ENCODE measurements at places on chromosomes 7 and 10. TPM values are rescaled to one million over a fixed set of nuclear protein-coding genes. Genes with fewer than 3 reads are reported as not detected.

DNA sequence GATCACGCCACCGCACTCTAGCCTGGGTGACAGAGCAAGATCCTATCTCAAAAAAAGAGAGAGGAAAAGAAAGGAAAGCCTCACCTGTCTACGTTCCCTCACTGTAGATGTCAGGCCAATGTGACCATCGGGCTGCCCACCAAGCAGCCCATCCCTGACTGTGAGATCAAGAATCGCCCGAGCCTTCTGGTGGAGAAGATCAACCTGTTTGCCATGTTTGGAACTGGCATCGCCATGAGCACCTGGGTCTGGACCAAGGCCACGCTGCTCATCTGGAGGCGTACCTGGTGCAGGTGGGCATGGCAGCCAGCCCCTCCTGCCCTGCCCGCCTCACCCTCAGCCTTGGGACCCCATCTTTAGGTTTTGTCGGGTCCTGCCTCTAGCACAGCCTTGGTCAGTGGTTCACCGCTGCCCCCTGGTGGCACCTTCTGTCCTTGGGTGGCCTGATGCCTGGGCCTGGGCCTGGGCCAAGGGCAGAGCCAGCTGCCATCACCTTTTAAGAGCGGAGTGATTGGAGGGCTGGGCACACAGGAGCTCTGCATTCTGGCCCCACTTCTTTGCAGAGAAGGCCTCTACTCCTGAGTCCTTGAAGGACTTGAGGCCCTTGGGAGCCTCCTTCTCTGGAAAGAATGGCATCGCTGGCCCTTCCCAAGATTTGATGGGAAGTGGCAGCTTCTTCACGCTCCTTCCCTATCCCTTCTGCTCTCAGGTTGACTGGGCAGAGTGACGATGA is 14.4 kb upstream of the AHCYL2 start:
- H3K4me1 ChIP-seq = no peaks in the 10 kb centered on the region
- H3K27ac ChIP-seq = no peak overlapping the region
- H3K4me3 ChIP-seq = no peak overlapping the region
- peak; percentile 71 for DNase-seq
- no peaks in the 10 kb centered on the region for H3K36me3 ChIP-seq

DNA sequence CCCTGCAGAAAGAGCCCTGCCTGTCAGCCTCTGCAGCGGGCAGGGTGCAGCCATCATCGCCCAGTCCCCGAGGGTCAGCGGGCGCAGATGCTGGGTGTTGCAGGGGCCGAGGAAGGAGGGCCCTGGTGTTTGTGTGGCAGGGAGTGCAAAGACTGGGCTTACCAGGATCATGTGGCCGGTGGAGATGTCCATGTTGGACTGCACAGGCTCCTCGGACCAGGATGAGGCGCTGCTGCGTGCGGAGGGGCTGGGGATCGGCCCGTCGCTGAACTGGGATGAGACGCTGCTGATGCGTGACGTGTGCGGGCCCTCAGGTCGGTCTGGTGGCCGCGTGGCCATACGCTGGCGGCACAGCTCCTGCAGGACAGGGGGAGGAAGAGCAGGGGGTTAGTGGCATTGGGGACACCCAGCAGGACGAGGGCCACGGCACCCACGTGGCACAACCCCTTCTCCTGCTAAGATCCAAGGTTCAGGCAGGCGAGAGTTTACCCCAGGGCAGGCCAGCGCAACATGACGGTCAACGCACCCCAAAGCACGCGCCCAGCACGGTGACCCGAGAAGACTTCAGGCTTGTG is 319.5 kb downstream of the DNAJB6 start:
- no peak overlapping the region for H3K4me3 ChIP-seq
- H3K27me3 ChIP-seq = no peaks in the 10 kb centered on the region
- DNase-seq = no peak

- no peaks in the 10 kb centered on the region for H3K27me3 ChIP-seq
- no peaks in the 10 kb centered on the region for H3K36me3 ChIP-seq
- DNase-seq = no peak
- H3K4me3 ChIP-seq = no peak overlapping the region
- H3K27ac ChIP-seq = no peak overlapping the region
Measured at GRCh38 chr10:110141871-110142635, 65.4 kb upstream of the MXI1 start.

DNA sequence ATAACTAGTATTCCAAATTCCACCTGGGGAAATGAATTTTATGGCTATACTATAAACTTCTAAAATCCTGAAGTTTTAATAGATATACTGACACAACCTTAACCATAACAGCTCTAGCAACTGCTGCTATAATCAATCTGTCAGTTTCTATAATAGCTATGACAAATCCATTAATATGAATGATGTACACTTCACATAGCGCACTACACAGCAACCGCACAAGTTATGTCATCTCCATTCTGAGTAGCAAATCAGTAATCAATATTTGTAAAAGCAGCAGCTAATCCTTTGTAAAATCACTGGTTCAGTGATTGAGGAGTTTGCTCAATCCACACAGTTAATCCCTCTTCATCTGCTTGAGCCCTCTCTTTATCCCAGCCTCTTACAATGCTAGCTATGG is 105.3 kb downstream of the SKAP2 start:
- no peaks in the 10 kb centered on the region for H3K27me3 ChIP-seq
- H3K36me3 ChIP-seq = no peaks in the 10 kb centered on the region
- H3K27ac ChIP-seq = no peak overlapping the region
- H3K4me3 ChIP-seq = no peak overlapping the region

DNA sequence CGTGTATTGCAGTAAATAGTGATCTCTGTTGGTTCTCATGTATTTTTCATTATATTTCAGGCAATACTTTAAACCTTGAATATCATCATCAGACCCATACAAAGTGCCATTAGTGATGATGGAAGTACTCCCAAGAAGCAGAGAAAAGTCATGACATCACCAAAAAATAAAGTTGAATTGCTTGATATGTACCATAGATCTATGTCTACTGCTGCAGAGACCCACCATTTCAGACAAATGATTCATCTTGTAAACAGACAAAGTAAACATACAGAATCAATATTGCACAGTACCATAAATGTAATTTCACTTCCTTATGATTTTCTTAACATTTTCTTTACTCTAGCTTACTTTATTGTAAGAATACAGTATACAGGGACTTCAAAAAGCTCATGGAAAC is 347.8 kb downstream of the IPMK start:
- no peaks in the 10 kb centered on the region for H3K4me1 ChIP-seq
- no peak overlapping the region for H3K4me3 ChIP-seq
- no peaks in the 10 kb centered on the region for H3K27me3 ChIP-seq

GRCh38 chr7:38245409-38245977 is 27.9 kb downstream of the TARP start:
- H3K4me1 ChIP-seq = no peaks in the 10 kb centered on the region
- DNase-seq = no peak
- no peak overlapping the region for H3K4me3 ChIP-seq

GRCh38 chr7:27344471-27344870 is 101.9 kb downstream of the EVX1 start:
- H3K36me3 ChIP-seq = no peaks in the 10 kb centered on the region
- H3K4me1 ChIP-seq = peaks cover 10% of the 10 kb centered on the region
- no peak overlapping the region for H3K27ac ChIP-seq
- H3K27me3 ChIP-seq = no peaks in the 10 kb centered on the region
- peak; percentile 67 for DNase-seq

DNA sequence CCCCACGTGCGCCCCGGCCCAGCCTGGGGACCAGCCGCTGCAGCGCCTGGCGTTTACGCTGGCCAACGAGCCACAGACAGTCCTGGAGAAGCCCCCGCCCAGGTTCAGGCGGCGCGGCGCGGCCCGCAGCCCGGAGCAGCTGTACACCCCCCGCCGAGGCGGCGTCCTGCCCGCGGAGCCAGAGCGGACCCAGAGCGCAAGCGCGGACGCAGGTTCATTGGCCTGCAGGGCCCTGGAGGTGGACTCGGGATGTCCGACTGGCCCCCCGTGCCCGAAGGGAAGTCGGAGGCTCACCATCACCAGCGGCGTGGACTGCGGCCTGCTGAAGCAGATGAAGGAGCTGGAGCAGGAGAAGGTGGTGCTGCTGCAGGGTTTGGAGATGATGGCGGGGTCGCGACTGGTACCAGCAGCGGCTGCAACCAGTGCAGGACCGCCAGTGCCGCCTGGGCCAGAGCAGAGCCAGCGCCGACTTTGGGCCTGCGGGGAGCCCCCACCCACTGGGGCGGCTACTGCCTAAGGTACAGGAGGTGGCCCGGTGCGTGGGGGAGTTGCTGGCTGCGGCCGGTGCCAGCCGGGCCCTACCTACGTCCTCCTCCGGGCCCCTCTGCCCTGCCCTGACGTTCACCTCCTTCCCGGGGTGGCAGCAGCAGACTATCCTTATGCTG is 72.0 kb upstream of the KCTD7 start:
- H3K36me3 ChIP-seq = peaks cover 40% of the 10 kb centered on the region
- no peaks in the 10 kb centered on the region for H3K27me3 ChIP-seq
- no peak for DNase-seq
- H3K4me3 ChIP-seq = no peak overlapping the region

The CCDC172 gene
- not detected for total RNA-seq

The SLC13A1 gene
- total RNA-seq = not detected

The AGAP9 gene
- total RNA-seq = 8.7 TPM

The CALCR gene
- 0.12 TPM for total RNA-seq

The CPN1 gene
- not detected for total RNA-seq

The TDRD1 gene
- total RNA-seq = 0.25 TPM

Measured in lung (tissue), 17 donors.